T1000 (cell line): ENCODE measurements at places on chromosomes 11 and 22.

DNA sequence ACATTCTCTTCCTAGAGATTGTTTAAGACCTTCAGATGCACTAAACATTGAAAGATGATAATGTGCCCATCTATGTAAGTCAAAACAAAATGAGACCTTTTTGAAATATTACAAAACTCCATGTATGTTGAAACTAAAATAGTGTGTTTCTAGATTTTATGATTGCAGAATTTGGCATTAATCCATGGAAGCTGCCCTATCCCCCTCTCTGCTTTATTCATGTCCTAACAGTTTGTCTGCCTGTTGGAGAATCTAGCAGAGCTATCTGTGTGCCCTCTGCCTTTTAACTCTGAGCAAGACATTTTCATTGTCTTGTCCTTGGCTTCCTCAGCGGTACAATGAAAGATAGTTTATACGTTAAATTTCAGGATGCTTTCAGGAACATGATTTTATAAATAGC lies 105.5 kb downstream of the FAT3 start:
- DNase-seq: no peak

DNA sequence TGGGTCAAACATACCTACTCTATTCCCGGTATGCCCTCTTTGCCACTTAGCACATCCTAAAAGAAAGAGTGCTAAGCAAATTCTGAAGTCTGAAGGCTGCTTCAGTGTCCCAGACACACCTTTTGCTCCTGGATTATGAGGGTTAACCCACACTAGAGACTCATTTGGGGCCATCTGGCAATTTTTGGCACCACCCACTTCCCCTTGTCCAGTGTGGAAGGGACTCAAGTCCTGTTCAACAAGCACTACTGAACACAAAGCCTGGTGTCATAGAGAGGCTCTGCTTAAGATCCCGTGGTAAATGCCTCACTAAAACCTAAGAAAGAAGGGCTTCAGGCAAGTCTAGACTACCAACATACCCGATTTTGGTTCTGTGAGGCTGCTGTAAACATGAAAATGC lies 85.8 kb downstream of the SERGEF start:
- no peak for DNase-seq

DNA sequence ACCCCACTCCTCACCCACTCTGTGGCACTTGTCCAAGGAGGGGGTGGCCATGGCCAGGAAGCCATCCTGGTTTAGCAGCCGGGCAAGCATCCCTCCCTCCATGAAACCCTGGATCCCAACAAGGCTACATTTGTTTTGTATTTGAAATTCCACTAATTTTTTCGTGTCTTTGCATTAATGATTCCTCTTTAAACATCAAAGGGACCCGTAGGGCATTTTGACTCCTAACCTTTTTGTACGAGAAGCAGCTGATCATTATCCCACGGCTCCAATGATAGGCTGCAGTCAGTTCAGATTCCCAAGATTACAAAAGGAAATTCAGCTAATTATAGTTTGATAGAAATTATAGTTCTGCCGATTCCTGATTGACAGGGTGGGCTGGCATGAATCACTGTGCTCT lies 10.7 kb downstream of the MYEOV start:
- no peak for DNase-seq

GRCh38 chr11:67502328-67502979 lies 2.7 kb downstream of the PITPNM1 start:
- DNase-seq: no peak

GRCh38 chr11:24082860-24083259 lies 414.0 kb upstream of the LUZP2 start:
- no peak for DNase-seq

GRCh38 chr11:46738887-46739286 lies 19.9 kb downstream of the F2 start:
- DNase-seq: no peak

GRCh38 chr22:49154433-49154832 lies 673.2 kb downstream of the BRD1 start:
- no peak for DNase-seq

DNA sequence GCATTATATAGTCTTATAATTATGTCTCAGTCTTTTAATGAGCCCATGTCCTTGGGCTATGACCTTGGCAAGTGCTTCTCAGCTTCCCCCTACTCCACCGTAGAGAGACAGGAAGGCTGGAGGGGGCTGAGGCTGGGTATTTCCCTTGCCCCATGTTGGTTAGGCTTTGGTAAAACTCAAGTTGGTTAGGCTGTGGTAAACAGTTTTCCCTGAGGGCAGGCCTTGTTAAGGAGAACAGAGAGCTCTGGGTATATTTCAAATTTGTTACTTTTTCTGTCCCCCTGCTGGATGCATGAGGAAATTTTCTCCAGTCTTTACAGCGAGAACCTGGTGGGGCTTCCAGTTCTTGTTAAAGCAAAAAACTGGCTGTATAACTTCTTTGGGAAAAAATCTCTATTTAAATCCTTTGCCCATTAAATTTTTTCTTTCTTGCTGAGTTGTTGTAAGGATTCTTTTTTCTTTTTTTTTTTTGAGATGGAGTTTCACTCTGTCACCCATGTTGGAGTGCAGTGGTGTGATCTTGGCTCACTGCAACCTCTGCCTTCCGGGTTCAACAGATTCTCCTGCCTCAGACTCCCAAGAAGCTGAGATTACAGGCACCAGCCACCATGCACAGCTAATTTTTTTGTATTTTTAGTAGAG lies 12.2 kb upstream of the DCHS1 start:
- DNase-seq: no peak

- no peak for DNase-seq
These were observed 6.7 kb downstream of the DDI1 start for GRCh38 chr11:104043142-104043541.

GRCh38 chr22:19965771-19966709 lies 24.4 kb upstream of the TXNRD2 start:
- DNase-seq: no peak
